ENCODE measurements at places on chromosomes 1 and 21.
A peak's percentile ranks its signal among the peaks of the same experiment; 100 is the strongest.

DNA sequence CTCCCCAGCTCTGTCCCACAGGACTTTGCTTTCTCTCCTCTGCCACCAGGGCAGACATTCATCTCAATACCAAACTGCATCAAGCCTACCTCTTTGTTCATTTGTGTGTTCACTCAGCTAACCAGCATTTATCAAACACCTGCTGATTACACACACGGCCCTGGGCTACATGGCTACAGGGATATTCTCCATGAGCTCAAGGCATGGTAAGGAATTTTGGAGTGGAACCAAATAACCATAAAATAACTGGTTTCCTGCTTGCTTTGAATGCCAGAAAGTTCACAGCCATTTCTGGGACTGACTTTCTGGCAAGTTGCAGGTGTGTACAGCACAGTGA, 54.6 kb downstream of the LDLRAD2 start:
- DNase-seq, result no peak

- no peak for DNase-seq
Measured at GRCh38 chr1:42014823-42015222, 96.1 kb upstream of the HIVEP3 start.

- DNase-seq, result no peak
Measured at GRCh38 chr1:4787551-4787950, 133.1 kb downstream of the AJAP1 start.

- DNase-seq, result no peak
Measured at GRCh38 chr21:42341776-42342542, 8.8 kb downstream of the TFF2 start.

GRCh38 chr1:156852418-156852874, 6.5 kb downstream of the INSRR start:
- DNase-seq, result peak; percentile 27

- no peak for DNase-seq
Measured at GRCh38 chr1:73909043-73909562, 288.9 kb downstream of the LRRIQ3 start.

GRCh38 chr1:82801176-82801575, 1000.4 kb downstream of the ADGRL2 start:
- DNase-seq, result no peak

DNA sequence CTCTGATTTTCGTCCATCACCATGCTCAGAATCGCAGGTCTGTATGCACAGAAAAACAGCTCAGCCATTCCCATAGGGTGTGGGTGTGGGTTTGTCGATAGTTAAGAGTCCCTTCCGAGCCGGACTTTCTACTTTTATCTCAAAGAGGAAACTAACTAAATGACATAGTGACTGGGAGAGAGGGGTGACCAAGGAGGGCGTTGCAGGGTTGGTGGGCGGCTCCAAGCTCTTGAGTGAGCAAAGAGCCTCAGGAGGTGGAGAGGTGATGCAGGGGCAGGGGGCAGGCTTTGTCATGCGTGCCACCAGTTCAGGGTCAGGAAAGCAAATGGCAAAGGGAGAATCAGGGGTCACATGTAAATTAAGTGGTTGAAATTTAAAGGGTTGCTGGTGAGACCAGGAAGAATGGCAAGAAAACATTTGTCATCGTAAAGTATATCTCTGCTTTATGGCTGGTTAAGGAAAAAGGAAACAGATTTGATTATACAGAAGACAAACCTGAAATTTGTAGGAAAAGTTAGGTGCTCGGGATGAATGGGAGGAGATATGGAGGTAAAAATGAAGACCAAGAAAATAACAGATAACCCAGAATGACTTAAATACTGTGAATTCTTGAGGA, 249.0 kb downstream of the SETD4 start:
- DNase-seq, result no peak

- peak; percentile 77 for DNase-seq
Measured at GRCh38 chr1:48931506-48932192, 155.0 kb upstream of the BEND5 start.

GRCh38 chr1:226569879-226570547, 21.4 kb downstream of the STUM start:
- DNase-seq, result peak; percentile 70

- no peak for DNase-seq
Measured at GRCh38 chr1:90919900-90920299, 101.9 kb downstream of the ZNF644 start.

GRCh38 chr1:59005491-59006288, 221.8 kb upstream of the JUN start:
- DNase-seq, result no peak

DNA sequence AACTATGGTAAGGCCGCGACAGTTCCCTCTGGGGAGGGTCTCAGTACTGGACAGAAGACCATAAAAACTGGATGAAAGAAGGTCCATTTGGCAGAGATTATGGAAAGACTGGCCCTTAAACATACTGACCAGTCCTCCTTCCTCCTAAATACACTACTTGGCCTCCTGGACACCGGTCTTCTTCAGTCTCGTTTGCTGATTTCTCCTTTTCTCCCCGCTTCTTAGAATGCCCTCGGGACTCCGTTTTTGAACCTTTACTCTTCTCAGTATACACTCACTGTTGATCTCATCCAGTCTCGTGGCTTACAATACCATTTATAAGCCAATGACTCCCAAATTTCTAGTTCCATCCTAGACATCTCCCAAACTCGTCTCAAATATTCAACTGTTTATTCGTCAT, 694 bp upstream of the MRPL9 start:
- no peak for DNase-seq

GRCh38 chr1:208135354-208135753, 108.8 kb downstream of the PLXNA2 start:
- no peak for DNase-seq

DNA sequence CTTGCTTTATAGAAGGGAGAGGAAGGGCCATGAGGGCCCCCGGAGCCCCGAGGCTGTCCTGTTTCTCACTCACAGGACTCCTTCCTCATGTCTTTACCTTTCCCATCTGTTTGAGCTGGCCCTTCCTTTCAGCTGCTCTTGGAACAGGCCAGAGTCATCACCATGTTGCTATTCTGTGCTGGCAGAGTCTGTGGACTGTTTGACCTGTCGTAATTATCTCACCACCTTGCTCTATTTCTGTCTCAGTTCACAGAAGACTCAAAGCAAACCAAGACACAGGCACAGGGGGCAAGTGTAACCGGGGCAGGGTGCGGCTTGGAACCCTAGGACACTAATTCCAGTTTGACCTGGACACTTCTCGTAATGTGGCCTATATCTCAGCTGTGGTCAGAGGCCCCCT, 104.3 kb upstream of the CD34 start:
- no peak for DNase-seq

DNA sequence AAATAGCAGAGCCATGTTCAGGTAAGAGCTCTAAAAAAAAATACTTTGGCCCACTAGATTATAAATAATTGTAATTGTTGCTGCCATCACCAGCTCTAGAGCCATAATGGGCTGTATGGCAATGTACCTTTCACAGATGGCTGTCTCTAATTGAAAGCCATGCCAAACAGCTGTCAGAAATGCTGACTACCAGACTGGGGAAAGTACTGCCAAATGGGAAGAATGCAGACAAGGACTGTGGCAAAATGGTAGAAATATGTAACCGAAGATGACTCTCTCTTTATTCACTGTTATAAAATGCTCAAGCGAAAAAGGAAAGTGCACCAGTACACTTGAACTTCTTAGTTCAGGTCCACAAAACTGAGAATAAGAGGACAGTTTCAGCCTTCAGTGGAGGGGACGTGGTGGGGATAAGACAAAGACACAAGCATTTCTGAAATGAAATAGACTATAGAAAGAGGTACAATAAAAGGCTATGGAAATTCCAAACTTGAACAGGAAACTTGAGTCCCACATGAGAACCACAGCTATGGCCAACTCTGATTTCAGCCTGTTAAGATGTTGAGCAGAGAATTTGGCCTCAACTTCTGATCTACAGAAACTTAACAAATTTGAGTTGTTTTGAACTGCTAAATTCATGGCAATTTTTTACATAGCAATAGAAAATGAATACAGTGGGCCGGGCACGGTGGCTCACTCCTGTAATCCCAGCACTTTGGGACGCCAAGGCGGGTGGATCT, 46.5 kb upstream of the LPGAT1 start:
- DNase-seq, result no peak

Data from A549 (cell line).